NCI-H524 (cell line): ENCODE measurements at places on chromosomes 4 and X.

DNA sequence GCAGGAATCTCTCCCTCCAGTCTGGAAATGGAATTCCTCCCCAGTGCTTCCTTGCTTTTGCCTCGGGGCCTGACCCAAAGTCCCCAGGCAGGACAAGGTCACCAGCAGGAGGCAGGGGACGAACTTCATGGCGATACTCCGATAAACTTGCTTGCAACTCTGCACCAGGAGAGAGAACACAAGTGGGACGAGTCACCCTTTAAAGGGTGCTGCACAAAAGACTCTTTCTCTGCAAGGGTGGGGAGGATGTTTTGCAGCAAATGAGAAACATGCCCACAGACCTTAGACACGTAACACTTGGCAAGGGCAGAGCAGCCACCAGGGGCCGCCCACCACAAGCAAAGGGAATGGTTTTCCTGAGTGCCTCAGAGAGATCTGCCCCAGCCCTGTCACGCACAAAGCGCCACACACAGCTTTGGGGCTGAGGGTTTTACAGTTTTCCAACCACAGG, at the start of gene FGFBP2:
Gene FGFBP2, minus strand, starts transcription at position 175 of the 451 bp plus-strand sequence. Its CDS starts 46 bp downstream, at position 129.
- DNase-seq: peak; percentile 39

GRCh38 chr4:127997534-127998388, 32.6 kb downstream of the ABHD18 start:
- no peak for DNase-seq

DNA sequence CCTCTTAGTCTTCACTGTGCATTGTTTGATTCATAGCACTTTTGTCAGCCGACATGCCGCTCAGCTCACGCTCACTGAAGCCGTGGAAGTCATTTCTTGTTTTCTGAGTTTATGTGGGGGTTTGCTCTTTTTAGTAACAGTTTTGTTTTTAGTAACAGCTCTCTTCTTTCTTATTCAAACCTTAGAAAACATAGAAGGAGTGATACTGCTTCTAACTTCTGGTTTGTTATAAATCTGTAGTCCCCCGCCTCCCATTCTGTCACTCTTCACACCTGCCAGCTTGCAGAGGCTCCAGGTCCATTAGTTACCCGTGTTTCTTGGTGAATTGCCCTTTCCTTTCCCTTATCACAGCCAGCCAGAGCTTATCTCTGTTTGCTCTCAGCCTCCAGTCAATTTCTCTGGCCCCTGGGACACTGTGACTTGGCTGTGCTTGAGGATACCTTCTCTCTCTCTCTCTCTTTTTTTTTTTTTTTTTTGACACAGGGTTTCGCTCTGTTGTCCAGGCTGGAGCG, 50.5 kb downstream of the GRK4 start:
- DNase-seq: no peak

DNA sequence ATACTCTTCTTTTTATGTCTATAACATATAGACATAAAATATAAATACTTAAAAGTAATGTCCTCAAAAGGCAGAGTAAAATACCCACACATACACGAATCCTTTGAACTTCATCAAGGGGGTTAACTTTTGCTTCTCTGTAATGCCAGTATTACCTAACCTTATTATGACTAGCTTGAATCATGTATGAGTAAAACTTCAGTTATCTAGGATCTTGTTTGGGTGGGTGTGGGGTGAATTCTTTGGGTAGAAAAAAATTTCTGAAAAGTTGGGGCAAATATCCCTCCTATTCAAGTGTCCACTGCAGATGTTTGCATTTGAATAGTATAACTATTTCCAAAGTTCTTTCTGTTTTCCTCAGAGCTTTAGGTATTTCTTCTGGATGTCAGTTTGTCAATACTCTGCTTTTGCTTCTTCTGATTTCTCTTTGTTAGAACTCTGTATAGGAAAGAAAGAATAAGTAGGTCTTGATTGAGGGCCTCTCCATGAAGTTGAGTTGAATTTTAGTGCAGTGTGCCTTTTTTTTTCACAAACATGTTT, 173.8 kb downstream of the ADGRL3 start:
- no peak for DNase-seq

- no peak for DNase-seq
Measured at GRCh38 chr4:17618926-17619325, 4.5 kb downstream of the MED28 start.
